ENCODE measurements at places on chromosomes 7 and 10. TPM values are rescaled to one million over a fixed set of nuclear protein-coding genes. Genes with fewer than 3 reads are reported as not detected.

DNA sequence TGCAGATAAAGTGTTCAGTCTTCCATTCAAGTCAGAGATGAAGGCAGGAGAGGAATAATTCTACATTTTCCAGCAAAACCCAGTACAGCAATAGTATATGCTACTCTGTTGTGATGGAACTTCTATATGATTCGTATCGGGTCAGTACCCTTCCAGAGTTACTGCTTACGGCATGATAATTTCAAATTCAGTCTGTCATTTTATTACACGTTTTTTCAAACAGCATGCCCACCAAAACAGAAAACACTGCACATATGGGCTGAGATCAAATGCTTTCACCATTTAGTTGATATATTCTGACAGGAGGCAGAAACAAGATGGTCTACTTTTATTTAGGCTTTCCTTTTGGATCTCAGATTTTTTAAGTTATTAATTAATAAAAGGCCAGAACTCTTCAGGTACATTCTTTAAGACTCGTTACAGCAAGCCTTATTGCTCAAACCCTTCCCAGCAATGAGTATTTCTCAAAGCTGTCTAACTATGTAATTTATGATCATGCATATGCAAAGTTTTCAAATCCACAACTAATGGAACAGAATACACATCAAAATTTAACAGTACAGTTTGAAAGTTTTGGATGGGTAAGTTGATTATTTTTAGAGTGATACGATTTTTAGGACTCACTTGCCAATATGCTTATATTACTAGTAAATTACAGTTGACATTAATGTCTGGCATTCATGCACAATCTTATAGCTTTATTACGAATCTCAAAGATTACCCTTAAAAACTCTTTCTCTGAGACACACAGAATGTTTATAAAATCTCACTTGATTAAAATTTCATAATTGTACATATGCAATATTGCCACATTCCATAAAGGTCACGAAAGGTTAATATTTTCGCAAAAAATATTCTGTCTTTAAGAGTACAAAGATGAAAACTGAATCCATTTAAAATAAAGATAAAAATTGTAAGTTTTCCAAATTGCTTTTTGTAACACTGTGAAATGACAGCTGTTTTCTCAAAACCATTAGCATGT, 91.0 kb downstream of the ANK3 start:
- DNase-seq = no peak

Gene UBTD1
- total RNA-seq = 42.6 TPM

DNA sequence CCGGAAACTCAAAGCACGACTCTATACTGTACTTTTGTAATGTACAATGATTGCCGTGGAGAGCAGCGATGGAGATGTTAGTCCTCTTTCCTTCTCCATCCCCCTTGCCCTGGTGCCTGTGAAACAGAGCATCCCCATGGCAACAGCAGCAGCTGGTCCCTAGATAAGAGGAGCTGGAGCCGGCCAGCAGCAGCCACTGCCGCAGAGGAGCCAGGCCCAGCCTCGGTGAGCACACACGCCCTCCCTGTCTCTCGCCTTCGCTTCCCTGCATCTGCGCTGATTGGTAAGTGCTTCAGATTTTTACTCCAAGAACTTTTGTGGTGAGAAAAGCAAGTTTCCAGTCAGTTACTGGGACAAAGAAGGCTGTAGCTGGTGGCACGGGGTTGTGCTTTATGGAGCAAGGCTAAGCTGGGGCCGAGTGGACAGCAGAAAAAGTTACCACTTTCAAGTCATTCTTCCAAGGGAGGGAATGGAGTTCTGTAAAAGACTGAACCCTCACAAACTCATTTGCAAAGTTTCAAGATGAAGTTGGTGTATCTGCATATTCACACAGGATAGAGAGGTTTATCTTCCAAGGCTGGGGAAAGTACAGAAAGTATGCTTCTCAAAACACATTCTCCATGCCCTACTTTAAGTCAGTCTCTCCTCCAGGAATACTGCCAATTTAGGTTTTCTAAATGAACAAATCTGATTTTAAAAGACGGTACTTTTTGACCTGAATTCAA, at the start of gene PPP1R17:
Gene PPP1R17, plus strand, starts transcription at position 192 of the 725 bp plus-strand sequence. CDS start 5,227 bp downstream, outside the sequence.
- DNase-seq = no peak

- no peak for DNase-seq
Observed at GRCh38 chr7:47954231-47954911, 6.1 kb upstream of the PKD1L1 start.

Gene FZD8
- total RNA-seq = 9.1 TPM

Gene LBX1
- total RNA-seq = not detected

DNA sequence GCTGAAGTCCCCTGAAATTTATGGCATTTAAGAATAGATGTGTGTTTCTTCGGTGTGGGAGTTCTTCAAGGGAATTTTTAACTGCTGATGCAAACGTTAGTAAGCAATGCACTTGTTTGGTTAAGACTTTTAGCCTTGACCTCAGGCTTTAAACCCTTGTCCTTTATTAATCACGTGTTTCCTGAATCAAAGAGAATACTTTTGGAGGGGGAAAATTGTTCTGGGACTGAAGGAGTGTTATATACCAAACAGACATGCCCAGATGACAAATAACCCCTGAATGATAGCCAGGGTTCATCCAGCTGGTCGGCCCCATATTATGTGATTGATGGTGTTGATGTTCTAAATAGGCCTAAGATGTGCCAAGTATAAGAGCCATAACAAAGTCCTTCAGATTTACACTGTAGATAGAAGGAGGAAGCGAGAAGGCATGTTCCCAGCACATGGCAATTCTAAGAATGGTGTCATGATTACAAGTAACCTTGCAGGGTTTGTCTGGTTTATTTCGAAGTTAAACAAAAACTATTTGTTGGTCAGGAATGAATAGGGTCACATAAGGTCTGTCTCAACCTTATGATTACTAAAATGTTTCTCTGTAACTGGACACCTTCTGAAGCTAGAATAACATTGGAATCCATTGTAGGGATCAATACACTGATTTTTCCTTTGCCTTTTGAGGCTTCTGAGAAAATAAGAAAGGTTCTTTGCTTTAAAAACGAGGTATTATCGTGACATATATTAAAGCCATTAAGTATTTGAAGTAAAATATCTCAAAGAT, 124.2 kb upstream of the SEM1 start:
- peak; percentile 3 for DNase-seq

Gene CRTAC1
- 0.72 TPM for total RNA-seq

Gene ANKRD61
- total RNA-seq = 0.35 TPM

Gene CCL24
- total RNA-seq = not detected

Gene WDR86
- not detected for total RNA-seq

GRCh38 chr7:42120191-42120590, 116.8 kb downstream of the GLI3 start:
- no peak for DNase-seq

GRCh38 chr7:100914879-100915447, 19.3 kb upstream of the ACHE start:
- no peak for DNase-seq

- DNase-seq = no peak
Observed at GRCh38 chr7:95421000-95421846, 13.6 kb downstream of the PON2 start.

GRCh38 chr10:103193107-103193819, at the start of gene NT5C2:
Gene NT5C2, minus strand, starts transcription at chr10:103193272. Its CDS starts 18,314 bp downstream, at chr10:103174958.
- peak; percentile 69 for DNase-seq

DNA sequence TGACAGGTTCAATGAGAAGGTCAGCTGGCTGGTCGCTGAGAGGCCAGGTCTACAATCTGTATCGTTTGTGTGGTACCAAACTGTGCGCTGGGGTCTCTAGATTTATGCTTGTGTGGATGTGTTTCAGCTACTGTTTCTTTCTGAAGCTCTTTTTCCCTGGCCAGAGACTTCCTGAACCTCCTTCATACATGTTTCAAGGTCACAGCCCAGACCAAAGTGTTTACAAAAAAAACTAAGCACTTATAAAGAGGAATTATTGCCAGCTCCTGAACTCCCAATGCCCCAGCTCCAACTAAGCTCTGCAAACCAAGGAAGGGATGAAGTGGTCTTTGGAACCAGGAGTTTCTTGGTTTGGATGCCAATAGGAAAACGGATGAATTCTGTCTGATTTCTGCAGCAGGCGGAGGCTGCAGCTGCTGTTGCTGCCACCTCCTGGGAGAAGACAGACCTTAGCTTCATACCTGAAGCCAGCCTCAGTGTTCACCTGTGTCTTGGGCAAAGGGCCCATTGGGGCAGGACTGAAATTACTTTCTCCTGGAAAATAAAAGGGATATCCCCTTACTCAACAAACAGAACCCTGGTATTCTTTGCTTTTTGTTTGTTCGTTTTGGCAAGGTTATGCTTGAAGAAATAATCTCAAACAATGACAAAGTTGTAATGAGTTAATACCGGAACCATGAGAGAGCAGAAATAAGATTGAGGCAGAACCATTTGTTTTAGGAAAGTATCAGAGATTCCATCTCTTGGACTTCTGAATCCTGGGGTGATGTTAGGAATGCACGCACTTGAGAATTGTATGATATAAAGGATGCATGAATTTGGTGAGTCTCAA, 24.6 kb upstream of the MKLN1 start:
- peak; percentile 33 for DNase-seq

- DNase-seq = no peak
Observed at GRCh38 chr7:37070471-37070870, 346.2 kb upstream of the AOAH start.

Measured in endothelial cell of umbilical vein (primary cell).